ENCODE measurements at places on chromosomes 6 and 20. TPM values are rescaled to one million over a fixed set of nuclear protein-coding genes. Genes with fewer than 3 reads are reported as not detected.

GRCh38 chr6:106922626-106923025 lies 51.9 kb downstream of the CD24 start:
- no peaks in the 10 kb centered on the region for H3K36me3 ChIP-seq
- no peak overlapping the region for H3K27ac ChIP-seq
- H3K4me3 ChIP-seq = no peak overlapping the region

FRMD1 gene
- total RNA-seq = under 0.01 TPM

DNA sequence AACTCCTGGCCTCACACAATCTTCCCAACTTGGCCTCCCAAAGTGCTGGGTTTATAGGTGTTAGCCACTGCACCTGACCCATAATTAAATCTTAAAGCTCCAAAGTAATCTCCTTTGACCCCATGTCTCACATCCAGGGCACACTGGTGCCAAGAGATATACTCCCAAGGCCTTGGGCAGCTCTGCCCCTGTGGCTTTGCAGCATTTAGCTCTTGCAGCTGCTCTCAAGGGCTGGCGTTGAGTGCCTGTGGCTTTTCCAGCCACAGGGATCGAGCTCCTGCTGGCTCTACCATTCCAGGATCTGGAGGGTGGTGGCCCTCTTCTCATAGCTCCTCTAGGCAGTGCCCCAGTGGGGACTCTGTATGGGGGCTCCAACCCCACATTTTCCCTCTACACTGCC lies 49.3 kb upstream of the CD2AP start:
- no peaks in the 10 kb centered on the region for H3K4me1 ChIP-seq
- no peaks in the 10 kb centered on the region for H3K27me3 ChIP-seq
- H3K36me3 ChIP-seq = no peaks in the 10 kb centered on the region
- H3K4me3 ChIP-seq = no peak overlapping the region

C20orf202 gene
- total RNA-seq = not detected

PDYN gene
- total RNA-seq = not detected

OR2B6 gene
- total RNA-seq = not detected

DNA sequence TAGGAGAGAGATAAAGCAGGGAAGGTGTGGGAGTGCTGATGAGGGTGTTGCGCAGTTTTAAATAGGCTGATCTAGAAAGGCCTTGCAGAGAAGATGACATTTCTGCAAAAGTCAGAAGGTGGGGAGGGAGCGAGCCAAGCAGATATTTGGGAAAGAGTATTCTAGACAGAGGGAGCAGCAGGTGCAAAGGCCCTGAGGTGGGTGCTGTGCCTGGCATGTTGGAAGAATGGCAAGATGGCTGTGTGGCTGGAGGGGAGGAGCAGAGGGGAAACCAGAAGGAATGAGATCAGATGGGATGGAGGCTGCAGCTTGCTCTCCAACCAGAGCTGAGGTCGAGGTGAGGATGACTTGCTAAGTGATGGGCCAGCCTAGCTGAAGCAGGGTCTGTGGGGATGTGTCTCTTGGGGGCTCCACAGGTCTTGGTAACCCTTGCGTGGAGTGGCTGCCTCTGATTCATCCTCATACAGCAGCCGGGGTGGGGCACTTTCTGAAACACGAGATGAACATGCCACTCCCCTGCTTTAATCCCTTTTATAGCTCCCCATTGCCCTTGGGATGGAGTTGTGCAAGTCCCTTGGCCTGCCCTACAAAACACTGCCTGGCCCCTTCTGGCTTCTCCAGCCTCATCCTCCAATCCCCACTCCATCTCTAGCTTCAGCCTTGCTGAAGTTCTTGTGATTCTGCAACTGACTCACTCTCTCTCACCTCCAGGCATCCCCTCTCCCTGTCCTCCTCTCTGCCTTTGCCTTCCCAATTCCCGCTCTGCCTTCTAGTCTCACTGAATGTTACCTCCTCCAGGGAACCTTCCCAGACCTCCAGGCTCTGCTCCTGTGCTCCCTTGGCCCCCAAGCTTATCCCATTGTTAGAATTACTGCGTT lies 94.1 kb downstream of the CDH22 start:
- no peaks in the 10 kb centered on the region for H3K36me3 ChIP-seq
- no peaks in the 10 kb centered on the region for H3K4me1 ChIP-seq
- peaks cover 9% of the 10 kb centered on the region for H3K27me3 ChIP-seq
- no peak overlapping the region for H3K4me3 ChIP-seq
- peak; percentile 88 for DNase-seq

ANGPT4 gene
- under 0.01 TPM for total RNA-seq

DNA sequence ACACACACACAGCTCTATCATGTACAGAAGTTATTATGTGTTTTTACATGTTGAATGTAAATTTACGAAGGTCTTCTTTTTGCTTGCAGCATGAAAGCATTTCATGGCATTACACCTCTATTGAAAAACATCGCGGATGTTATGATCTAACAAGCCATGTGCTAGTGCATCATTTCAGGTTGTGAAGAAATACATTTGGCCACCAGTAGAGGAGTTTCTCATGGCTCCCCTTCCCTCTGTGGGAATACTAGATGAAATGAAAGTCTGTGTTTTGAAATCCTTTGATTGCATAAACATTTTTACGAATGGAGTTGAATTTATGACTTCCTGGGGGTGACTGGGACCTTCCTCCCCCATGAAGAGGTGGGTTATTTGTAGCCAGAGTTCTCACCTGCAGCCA lies 17.7 kb downstream of the MAS1 start:
- H3K27me3 ChIP-seq = peaks cover 20% of the 10 kb centered on the region
- H3K4me3 ChIP-seq = no peak overlapping the region
- no peak overlapping the region for H3K27ac ChIP-seq
- no peaks in the 10 kb centered on the region for H3K4me1 ChIP-seq

DNA sequence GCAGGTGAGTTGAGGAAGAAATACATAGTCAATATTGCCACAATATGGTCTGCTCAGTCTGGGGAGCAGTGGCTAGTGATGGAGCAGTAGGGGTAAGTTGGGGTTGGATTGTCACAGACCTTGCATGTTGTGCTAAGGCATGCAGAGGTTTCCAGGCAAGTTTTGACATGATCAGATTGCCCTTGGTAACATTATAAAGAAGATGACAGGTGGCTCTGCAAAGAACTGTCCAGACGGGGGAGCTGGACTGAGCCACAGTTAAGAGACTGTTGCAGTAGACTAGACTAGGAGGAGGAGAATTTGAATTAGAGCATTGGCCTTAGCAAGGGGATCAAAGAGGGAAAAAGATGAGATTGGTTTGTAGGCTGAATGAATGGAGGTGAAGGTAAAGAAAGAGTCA lies 23.4 kb downstream of the ATRN start:
- H3K4me3 ChIP-seq = no peak overlapping the region
- no peaks in the 10 kb centered on the region for H3K27me3 ChIP-seq
- no peaks in the 10 kb centered on the region for H3K36me3 ChIP-seq
- no peak for DNase-seq
- no peaks in the 10 kb centered on the region for H3K4me1 ChIP-seq
- no peak overlapping the region for H3K27ac ChIP-seq
